ENCODE measurements at places on chromosomes 11 and 22. TPM values are rescaled to one million over a fixed set of nuclear protein-coding genes. Genes with fewer than 3 reads are reported as not detected.

DNA sequence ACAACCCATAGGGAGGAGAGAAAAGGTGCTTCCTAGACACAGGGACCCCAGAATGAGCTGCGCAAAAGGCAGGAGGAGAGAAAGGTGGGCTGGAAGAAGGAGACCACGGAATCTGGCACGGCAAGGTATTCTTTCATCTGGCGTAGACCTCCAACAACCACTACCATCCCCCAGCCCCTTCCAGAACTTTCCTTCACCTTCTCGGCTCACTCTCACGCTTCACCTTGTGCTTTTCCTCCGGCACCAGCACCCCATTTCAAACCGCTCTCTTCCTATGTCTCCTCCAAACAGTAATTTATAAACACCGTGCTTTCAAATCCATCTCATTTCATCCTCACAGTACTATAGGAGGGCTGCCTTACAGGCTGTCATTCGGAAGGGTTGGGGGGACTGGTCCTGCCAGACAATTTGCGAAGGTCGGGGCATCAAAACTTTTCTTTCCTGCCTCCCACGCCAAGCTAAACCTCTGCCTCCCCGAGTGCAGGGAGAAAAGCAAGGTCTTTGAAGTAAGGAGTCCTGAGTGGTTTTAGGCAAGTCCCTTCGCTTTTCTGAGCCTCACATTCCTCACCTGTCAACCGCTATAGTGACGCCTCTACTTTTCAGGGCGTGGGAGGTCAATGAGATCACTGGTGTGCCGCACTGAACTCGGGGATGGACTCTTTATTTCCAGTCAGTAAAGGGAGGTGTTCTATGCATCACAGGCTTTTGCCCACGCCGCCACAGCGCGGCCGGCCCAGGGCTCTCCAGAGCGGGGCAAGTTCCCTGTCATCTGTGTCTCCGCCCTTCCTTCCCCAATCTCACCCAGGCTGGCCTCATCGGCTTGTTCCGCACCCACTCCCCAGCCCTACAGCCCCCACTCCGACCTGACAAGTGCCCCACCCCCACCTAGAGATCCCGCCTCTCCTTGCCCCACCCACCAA, 800 bp downstream of the KCTD21 start:
- no peak for DNase-seq

DNA sequence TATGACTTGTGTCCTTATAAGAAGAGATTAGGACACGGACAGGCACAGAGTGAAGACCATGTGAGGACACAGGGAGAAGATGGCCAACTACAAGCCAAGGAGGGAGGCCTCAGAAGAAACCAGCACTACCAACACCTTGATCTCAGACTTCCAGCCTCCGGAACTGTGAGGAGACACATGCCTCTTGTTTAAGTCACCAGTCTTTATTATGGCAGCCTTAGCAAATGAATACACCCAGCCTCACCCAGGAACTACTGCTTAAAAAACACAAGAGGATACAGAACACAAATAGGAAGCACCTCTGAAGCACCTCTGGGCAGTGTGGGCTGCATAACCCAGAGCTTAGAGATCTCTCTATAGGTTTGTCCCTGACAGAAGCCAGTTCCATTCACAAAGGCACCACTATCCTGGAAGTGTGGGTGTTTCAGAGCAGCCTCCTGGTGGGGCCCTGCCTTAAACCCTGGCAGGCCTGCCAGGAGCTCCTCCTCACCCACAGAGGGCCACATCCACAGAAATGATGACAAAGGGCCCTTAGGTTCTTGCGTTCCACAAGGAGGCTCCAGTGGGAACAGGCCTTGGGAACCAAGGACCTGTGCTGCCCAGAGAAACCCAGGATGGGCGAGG, 58.8 kb downstream of the CHRDL2 start:
- no peak for DNase-seq

The LRRC56 gene
- 0.53 TPM for total RNA-seq

GRCh38 chr11:35173011-35173511, 34.1 kb downstream of the CD44 start:
- no peak for DNase-seq

DNA sequence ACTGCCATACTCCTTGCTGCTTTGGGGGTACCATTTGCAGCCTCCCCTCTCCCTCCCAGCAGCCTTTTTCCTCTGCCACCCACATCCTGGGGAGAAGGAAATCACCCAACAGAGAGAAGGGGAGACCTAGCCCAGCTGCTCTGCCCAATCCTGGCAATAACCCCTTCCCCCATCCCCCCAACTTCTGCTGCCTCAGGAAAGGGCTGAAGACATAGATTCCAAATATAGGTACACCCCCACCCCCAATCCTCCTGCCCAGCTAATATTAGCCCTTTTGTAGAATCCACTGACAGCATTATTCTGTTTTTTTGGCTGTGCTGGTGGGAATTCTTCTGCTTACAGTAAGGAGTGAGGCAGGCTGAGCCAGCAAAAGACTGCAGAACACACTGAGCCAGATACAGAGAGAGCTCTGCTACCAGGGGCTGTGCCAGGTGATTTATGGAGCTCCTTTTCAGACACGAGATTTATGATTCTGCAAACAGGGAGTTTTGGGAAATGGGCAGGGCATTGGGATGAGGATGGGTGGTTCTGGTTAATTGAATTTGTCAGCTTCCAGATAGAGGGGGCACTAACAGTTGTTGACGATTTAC, 164.0 kb downstream of the TENM4 start:
- DNase-seq, result no peak

The OR52H1 gene
- total RNA-seq, result not detected

DNA sequence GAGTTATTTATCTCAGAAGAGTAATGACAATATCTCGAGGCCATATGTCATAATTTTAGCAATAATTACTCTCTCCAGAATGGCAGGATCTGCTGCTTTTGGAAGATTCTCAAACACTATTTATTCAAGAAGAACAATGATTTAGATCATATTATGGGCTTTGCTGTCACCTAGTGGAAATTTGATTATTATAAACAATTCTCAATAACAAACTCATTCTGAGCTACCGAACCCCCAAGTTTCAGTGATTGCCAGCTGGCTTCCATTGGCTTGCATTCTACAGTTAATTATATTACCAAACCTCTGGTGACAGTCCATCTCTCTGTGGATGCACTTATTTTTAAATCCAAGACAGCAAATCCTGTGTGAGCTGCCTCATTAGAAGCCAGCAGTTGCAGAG, 27.9 kb upstream of the SLC36A4 start:
- no peak for DNase-seq

DNA sequence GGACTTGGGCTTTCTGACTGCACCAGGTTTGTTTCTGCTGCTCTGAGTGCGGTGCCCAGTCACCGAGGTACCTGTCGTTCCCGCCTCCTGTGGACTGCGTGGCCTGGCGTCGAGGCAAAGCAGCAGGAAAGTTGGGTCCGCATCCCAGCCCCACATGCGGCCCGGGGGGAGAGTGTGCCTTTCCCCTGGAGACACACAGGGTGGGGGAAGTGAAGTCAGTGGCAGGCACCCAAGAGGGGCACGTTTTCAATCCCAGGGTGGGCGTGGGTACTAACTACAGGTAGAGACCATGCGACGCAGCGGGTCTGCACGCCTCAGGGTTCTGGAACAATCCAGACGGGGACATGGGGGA, 25.3 kb upstream of the GRAMD4 start:
- no peak for DNase-seq

Data from glomerular endothelial cell (primary cell).